Kidney tubule cell (primary cell): ENCODE measurements at places on chromosomes 6 and 20.

GRCh38 chr20:32115211-32115767, 5.8 kb downstream of the TM9SF4 start:
- DNase-seq, result no peak

- no peak for DNase-seq
Observed at GRCh38 chr6:163036160-163036645, 308.4 kb downstream of the PACRG start.

GRCh38 chr6:67896476-67896875, 738.6 kb upstream of the ADGRB3 start:
- no peak for DNase-seq

DNA sequence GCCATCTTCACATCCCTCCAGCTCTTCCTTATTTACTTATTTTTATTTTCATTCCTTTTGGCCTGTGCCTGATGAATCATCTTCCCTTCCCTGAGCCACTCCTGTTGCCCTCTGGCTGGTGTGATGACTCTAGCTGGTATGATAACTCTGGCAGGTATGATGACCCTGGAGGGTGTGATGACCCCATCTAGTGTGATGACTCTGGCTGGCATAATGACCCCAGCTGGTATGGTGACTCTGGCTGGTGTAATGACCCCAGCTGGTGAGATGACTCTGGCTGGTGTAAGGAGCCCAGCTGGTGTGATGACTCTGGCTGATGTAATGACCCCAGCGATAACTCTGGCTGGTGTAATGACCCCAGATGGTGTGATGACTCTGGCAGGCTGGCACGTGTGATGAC, 426.8 kb downstream of the QKI start:
- peak; percentile 65 for DNase-seq

DNA sequence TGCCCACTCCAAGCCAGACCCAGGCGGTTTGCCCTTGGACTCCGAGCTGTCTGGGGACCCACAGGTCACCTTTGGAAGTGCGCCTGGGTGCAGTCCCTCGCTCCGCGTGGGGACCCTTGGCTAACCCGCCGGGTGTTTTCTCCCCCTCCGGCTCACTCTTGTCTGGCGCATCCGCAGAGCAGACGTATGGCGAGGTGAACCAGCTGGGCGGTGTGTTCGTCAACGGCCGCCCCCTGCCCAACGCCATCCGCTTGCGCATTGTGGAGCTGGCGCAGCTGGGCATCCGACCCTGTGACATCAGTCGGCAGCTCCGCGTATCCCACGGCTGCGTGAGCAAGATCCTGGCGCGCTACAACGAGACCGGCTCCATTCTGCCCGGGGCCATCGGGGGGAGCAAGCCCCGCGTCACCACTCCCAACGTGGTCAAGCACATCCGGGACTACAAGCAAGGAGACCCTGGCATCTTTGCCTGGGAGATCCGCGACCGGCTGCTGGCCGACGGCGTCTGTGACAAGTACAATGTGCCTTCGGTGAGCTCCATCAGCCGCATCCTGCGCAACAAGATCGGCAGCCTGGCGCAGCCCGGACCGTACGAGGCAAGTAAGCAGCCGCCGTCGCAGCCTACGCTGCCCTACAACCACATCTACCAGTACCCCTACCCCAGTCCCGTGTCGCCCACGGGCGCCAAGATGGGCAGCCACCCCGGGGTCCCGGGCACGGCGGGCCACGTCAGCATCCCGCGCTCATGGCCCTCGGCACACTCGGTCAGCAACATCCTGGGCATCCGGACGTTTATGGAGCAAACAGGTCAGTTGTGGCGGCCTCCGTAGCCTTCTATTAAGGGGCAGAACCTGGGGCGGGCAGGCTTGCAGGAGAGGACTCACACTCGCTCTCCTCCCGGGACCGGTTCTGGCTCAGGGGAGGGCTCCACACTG, 1.1 kb downstream of the PAX1 start:
- peak; percentile 1 for DNase-seq

DNA sequence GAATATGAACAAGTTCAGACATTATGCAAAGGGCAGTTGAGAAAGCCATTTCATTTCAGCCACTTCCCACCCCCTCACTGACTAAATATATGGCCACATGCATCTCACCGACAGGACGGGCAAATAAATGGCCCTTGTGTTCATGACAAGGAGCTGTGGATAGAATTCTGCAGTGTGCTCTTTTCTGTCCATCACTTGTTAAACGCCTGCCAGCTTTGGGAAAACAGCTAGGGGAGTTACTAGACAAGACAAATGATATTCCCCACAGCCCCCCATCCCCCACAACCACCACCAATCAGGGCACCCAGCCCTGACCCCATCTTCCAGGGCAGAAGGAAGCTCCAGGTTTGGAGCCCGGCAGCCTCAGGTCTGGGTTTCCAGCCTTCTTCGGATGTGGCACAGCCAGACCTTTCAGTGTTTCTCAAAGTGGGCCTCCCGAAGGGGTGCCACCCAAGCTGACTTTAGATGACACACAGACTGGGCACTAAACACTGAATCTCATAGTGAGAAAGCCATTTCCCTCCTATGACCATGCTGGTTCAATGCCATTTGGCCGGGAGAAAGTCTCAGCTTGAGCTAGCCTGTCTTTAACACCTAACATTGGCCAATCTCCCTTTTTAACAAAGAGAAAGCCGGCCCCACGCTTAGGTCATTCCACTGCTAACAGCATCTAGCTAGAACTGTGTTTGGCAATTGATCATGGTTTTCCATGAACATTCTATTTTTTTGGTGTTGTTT, 4.0 kb upstream of the RIPOR3 start:
- DNase-seq, result no peak

GRCh38 chr6:155264693-155265320, 994 bp downstream of the CLDN20 start:
- no peak for DNase-seq

DNA sequence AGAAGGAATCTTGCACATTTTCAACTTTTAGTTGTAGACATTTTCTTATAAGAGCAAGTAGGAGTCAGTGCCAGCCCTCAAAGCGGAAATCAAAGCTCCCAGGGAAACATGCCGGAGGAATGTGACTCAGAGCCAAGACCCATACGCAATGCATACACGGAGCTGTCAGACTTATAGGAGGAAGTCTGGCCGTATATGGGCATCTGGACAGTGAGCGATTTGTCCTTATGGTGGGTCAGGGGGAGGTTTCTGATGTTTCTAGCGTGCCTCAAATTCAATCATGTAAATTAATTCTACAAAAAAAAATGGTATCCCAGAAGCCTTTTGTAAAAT, 3.6 kb upstream of the CCN2 start:
- peak; percentile 88 for DNase-seq

GRCh38 chr20:45044084-45044573, 56.8 kb downstream of the KCNS1 start:
- DNase-seq, result peak; percentile 79

DNA sequence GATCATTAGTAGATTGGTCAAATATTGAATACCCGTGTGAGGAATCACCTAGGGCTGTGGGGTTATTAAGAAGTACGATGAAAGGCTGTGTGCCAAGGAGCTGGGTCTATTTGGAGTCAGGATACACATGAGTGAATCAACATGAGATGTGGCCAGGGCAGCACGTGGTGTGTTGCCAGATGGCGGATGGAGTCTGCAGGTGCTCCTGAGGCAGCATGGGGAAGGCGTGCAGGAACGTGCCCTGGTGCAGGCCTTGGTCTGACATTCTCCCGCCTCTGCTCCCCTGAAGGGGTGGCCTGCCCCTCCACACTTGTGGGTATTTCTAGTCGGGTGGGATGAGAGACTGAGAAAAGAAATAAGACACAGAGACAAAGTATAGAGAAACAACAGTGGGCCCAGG, 39.0 kb upstream of the SLC22A1 start:
- DNase-seq, result no peak

DNA sequence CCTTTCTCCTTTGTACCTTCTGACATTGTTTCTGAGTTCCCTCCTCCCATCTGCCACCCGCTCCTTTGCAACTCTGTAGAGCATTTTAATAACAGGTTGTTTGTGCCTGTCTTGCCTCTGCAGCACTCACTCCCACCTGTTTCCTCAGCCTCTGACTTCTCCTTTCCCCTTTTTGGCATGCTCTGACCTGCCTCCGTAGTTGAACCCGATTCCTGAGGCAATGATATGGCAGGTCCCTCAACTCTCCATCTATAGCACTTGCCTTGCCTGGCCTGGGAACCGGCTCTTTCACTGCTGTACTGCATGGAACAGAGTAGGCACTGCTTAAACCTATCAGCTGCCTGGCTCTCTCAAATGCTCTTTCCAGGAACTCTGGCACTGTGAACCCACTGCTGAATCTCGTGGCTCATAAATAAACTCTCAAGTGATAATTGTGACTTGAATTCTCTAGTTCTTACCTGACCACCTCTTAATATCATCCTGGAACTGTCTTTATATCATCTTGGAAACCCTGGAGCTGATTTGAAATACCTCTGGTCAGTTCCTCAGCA, 50.3 kb downstream of the UTRN start:
- no peak for DNase-seq

DNA sequence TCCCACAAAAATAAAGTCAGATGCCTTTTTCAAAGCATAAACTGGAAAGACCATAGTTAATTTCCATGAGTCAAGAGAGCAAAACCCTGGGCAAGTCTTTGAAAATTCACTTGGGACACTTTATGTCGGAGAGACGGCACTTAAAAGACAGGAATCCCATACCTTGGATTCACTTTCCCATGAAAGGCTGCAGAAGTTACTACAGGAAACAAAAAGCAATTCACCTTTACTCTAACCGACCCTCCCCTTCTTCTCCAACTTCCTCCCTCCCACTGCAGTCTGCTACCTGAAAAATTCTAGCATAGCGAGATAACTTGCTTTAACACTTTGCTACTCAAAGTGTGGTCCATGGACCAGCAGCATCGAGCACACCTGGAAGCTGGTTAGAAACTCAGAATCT, 539.1 kb upstream of the JAG1 start:
- DNase-seq, result no peak

DNA sequence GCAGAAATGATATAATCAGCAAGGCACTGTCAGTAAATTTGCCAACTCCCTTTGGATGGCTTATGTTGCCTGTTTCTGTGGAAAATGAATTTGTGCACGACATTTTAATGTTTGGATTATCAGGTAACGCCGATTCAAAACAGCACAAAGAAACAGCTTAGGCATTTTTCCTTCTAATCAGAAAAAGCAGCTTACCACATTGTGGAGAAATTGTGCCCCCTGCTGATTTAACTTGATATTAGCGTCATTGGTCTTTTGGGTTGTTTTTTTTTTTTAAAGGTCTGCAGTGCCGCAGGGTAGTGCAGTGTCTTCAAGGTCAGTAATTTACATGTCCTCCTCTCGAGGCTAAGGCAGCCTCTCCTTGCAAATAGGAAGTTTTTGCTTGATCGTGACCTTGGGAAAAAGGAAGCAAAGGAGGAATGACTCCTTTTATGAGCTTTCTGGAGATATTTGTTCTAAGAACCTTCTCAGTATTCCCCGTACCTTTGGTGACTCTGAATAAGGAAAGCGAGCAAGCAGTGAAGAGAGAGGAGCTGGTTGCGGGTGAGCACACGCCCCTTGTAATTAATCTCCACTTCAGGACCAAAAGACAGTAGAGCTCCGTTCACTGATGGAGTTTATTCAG, 79.1 kb downstream of the ELOVL4 start:
- DNase-seq, result peak; percentile 71

DNA sequence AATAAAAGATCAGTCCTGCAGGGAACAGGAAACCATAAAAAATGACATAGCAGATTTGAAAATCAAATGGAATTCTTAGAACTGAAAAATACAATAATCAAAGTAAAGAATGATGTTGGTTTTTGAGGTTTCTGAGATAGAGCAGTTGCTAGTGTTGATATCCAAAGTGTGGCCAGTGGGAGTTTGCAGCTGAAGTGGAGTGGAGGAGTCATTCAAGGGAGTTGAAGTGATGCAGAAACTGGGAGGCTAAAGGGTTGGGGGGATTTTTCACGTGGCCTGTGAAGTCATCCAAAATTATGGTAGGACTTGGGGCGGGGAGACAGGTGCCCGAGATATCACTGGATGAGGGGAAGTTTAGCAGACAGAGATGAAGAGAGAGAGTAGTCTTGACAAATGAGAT, 123.6 kb downstream of the CDC5L start:
- no peak for DNase-seq

GRCh38 chr20:10115021-10115420, 80.2 kb downstream of the ANKEF1 start:
- peak; percentile 61 for DNase-seq

GRCh38 chr6:12585497-12585958, 131.0 kb upstream of the PHACTR1 start:
- DNase-seq, result peak; percentile 79

DNA sequence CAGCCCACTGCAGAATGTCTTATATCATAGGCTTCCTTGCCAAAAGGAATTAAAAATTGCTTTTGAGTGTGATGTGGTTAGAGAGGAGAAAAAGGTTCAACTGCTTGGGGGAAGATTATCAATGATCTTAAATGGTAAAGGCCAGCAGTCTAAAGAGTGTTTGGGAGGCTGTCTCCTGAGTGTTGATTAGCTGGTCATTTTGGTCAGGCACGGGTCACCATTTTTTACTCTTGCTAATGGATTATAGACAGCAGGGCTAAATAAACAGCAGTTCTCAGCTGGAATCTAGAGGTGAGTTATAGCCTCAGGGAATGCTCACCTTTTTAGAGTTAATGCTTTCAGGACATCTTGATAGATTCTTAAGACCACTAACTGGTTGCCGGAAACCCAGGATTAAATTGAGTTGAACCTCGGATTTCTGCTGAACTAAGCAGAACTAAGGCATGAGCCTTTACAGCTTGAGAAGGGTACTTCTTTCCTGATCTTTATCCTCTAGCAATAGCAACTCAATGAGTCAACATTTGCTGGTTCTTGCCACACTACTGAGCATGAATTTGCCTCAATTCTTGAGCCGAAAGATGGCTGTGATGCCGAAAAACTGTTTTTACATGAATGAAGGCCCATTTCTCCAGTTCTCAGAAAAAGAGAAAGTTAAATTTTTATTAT, 120.4 kb downstream of the LRRC1 start:
- no peak for DNase-seq

GRCh38 chr20:49612127-49612738, 44.3 kb upstream of the PTGIS start:
- no peak for DNase-seq

DNA sequence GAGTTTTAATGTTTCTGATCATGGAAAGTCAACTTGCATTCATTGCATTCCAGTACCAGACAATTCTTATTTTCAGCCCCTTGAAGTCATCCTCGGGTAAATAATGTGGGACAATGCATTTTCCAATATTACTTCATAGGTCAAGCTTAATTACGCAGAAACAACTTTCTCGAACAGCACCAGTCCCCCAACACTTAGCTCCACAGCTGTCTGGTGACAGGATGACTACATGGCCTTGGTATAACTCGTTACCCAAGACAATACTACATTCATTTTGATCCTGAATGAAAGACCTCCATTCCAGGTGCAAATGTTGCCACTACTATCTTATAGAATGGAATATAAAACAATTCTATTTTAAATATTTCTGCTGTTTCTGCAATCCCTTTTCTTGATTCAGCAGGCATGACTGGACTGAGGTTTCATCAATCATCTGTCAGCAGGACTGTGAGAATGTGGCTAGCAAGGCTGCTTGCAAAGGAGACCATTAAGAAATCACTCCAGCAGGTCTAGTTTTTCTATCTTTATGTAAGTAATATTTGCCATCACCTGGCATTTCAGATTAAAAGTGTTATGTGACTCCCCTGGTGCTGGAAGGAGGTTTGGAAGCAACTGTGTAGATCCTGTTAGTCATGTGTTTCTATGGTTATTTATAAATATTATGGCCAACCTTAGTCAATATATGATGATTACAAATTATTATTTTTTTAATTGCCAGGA, 147.9 kb downstream of the HAO1 start:
- DNase-seq, result peak; percentile 22

- DNase-seq, result no peak
Observed at GRCh38 chr6:46134216-46134615, 4.4 kb downstream of the ENPP4 start.
